Small intestine (tissue), 16 donors: ENCODE measurements at places on chromosomes 4 and X.

- peak; percentile 67 for DNase-seq
Observed at GRCh38 chr4:105963461-105964400, 68.5 kb downstream of the NPNT start.

GRCh38 chrX:54825716-54826438, 18.3 kb downstream of the MAGED2 start:
- DNase-seq, result no peak

- DNase-seq, result no peak
Observed at GRCh38 chrX:42680666-42681065, 97.3 kb downstream of the PPP1R2C start.

DNA sequence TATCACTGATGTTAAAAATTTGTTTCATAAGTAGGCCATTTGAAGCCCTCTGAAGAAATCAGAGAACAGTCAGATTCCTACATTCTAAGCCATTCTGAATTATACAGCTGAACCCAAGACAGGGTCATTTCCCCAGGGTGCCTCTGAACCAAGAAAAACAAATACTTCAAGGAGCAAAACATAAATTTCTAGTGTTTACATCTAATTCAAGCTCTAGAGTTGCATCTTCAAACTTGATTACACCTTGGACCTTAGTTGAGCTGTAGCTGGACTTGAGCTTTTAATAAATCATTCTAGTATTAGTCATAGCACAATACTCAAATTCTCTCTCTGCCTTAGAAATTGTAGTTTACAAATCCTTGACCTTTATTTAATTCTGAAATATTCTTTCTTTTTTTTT, 87.6 kb upstream of the IL15 start:
- no peak for DNase-seq

DNA sequence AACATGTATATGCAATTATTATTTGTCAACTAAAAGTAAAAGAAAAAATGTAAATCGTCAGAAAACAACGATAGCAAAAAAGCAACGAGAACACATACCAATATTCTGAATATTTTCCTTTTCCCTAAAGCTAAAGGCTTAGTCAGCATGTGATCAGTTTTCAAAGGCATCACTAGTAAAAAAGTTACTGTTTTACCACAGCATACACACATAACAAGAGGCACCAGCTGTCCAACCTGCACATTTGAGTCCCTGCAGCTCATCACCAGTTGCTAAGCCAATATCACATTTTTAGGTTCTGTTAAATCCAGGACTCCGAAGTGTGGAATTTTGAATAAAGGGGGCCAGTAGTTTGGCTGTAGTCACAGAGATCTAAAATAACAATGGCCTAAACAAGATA, 203.8 kb downstream of the ADGRA3 start:
- DNase-seq, result no peak

DNA sequence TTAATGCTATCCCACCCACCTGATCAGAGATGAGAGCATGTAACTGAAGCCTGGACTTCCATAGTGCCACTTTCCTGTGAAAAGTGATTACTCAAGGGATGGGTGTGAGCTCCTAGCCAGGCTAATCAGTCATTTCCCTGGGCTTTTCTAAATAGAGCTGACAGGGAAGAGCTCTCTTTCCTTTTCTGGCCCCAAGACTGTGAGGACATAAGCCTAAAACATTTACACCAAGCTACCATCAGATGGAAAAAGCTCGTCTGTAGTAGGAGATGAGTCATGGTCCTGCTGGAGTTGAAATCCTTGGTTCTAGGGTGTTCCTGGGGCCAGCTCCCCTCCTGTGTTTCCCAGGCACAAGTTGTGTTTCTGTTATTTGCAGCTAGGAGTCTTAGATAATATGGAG, 52.4 kb upstream of the NDP start:
- no peak for DNase-seq

GRCh38 chr4:80926891-80927290, 103.6 kb upstream of the BMP3 start:
- DNase-seq, result no peak

DNA sequence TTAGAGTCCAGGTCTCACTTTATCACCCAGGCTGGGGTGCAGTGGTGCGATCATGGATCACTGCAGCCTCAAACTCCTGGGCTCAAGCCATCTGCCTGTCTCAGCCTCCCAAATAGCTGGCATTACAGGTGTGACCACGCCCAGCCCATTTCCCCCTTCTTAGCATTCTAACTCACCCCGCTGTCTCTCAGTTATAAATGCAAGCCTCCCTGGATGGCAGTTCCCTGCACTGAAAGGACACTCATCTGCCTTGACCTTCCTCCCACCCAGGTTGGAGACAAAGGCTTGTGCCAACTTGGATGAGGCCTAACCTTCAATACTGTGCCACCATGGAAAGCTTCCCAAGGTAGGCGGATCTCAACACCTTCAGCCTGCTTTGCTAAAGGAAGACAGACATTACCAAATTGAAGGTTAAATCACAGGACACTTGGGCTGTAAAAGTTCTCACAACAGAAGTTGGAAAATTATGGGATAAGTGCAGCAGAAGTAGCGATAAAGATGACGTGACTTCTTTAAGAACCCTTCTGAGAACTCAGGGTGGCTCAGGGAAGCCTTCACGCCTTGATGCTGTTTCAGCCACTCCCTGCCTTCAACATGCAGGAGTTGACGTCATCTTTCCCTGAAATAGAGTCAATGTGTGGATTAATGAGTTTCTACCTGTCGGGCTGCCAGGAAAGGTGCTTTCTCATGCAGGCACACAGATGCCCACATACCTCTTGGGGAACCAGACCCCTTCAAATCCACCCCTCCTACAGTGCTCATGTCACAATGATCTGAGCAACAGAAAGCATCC, 10.6 kb upstream of the GPM6B start:
- no peak for DNase-seq

DNA sequence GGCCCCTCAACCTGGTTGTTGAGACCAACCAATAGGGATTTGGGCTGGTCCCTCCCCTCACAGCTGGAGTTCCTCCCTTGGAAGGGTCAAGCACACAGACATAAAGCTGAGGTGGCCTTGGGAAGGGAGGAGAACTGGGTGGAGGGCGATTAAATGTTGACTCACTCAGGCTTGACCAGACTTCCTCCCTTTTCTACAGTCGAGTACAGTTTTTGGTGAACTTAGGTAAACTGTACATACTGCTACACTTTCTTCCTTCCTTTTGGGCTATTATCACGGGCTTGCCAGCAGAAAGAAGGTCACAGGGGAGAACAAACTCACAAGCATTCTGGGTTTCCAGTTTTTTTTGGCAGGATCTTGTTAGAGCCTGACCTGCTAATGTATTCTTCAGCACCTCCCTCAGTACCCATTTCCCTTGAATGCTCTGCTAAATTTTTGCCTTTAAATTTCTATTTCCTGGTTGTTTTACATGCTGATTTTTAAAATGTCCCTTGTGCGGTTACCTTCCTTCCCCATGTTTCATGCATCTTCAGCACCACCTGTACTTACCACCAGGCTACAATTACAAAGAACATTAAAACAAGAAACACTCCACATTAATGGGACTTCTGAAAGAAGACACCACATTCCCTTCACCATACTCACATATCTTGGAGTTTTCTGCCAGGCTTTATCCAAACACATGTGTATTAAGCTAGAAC, 135.2 kb upstream of the RASGEF1B start:
- DNase-seq, result peak; percentile 29

- DNase-seq, result peak; percentile 64
Observed at GRCh38 chrX:30679369-30679768, 26.1 kb downstream of the GK start.

- peak; percentile 55 for DNase-seq
Observed at GRCh38 chrX:39149761-39150160, 348.5 kb downstream of the MID1IP1 start.

GRCh38 chrX:124362761-124363160, 16.4 kb downstream of the SH2D1A start:
- no peak for DNase-seq

- no peak for DNase-seq
Observed at GRCh38 chrX:11131146-11131545, 20.0 kb downstream of the HCCS start.

DNA sequence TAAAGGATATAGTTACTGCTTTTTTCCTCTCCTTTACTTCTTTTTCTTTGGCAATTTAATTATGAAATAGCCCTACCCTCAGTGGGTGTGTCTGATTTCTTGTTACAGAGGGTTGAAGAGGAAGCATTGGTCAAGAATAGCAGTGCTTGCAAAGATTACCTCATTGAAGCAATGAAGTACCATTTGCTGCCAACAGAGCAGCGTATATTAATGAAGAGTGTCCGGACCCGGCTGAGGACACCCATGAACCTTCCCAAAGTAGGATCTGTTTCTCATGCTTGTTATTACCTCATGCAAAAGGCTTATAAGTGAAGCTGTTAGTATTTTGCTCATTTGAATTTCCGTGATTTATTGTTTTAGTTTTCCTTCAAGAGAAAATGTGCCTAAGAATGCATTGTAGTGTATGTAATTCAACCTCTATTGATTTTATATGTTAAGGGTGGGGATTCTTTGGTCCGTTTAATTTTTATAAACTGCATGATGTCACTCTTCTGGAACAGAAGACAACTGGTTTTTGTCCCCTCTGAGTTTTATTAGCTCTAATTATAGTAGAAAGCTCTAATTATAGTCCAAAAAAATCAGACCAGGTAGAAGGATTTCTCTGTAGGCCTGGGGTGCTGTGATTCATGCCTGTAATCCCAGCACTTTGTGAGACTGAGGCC, 27.9 kb upstream of the MSMO1 start:
- DNase-seq, result no peak

GRCh38 chr4:139176302-139177048, 543 bp downstream of the ELF2 start:
- peak; percentile 67 for DNase-seq

DNA sequence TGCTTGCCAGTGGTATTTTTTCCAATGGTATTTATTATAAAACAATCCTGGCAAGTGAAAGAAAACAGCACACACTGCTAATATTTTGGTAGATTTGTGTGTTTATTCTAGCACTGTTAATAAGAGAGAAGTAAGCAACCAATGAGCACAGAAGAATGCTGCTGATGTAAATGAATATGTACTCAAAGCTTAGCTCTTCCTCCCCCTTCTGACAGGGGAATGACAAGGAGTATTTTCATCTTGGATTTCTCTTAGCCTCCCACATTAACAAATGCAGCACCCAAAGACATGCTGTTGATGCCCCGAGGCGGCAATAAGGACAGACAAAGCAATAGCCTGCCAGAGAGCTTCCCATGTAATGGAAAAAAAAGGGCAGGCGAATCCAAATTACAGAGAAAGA, 18.6 kb downstream of the ARHGAP6 start:
- DNase-seq, result no peak

DNA sequence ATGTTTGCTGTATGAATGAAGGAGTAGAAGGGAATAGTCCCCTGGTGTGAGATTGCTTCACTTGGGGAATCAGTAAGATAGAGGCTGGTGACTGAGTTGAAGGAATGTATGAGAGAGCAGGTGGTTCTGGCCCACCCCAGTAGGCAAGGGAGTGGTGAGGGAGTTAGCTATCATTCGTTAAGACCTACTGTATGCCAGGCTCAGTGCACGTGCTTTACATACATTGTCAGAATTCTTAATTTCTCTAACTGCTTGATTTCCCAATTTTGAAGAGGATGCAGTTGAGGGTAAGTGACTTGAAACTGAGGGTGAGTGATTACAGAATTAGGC, 700 bp downstream of the VMA21 start:
- DNase-seq, result no peak

DNA sequence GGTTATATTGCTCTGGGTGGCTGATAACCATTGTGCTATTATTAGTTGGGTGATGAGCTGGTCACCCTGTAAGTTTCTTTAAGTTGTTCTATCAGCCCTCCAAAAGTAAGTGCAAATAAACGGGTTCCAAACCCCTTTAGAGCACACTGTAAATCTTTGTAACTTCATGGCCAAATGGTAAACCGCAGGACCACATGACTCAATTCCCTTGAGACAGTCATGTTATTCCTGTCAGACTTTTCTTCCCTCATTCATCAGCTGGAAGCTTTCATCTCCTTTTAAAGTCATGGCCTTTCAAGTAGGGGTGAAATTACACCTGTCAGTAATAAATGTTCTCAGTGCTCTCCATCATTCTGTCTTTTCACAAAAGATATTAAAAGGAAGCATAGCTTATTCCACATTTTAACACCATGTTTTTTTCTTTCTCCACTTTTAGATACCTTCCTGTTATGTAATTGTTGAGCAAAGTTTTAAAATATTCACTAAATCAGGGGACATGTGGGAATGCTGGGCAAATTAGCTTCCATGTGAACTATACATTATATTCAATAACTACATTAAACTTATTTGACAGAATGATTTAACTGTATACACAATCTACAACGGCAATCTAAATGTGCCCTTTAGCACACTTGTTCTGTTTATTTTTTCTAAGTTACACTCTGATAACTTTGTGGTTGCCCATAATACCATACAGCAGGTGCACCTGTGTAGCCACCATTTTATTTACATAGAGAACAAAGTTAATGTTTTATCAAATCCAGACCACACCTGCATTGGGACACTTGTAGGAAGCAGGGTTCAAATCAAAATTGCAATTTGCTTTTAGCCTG, 275.5 kb downstream of the CFAP299 start:
- DNase-seq, result peak; percentile 88

DNA sequence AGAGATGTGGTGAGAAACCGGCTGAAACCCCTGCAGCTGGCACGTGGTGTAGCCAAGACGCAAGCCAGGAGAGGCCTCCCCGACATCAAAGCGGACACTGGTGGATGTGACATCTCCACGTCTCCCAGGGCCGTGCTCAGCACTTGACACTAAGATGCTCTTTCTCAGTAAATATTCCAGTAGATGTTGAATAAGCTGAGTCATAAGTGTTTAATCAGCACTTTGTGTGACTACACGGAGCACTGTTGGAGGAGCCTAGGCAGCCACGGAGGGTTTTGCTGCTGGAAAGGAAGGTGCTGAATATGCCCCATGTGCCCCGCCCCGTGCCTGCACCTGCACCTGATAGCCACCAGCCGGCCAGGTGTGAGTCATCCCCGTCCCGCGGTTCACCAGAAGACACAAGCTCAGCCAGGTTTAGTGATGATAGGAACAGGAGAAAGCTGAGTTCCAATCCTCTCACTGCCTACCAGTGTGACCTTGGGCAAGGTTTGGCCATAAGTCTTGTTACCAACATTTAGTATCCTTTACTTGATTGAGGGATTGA, 29.0 kb upstream of the C4orf50 start:
- DNase-seq, result no peak

DNA sequence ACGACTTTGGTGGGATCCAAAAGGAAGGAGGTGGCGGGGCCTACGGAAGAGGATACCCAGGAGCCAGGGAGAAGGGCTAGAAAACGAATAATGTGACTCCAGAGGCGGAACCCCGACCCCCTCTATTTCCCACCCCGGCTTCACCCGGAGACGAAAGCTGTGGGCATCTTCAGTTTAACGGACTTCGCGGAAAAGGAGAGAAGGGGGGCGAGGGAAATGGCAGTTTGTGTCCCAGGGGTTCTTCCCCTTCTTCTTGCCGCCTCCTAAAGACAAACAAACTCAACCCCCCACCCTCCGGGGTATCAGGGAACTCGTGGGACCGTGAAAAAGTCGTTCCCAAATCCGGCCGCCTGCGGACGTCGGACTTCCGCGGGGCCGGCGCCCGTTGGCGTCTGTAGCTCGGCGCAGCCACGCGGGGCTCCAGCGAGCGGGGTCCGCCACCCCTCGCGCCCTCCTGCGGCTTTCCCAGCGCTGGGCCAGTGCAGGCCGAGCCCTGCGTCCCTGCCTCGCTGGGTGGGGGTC, 3.6 kb upstream of the LEF1 start:
- DNase-seq, result peak; percentile 67
